ENCODE measurements at places on chromosomes 1 and 21. TPM values are rescaled to one million over a fixed set of nuclear protein-coding genes. Genes with fewer than 3 reads are reported as not detected.

Gene AGBL4
- total RNA-seq, result 2.8 TPM

DNA sequence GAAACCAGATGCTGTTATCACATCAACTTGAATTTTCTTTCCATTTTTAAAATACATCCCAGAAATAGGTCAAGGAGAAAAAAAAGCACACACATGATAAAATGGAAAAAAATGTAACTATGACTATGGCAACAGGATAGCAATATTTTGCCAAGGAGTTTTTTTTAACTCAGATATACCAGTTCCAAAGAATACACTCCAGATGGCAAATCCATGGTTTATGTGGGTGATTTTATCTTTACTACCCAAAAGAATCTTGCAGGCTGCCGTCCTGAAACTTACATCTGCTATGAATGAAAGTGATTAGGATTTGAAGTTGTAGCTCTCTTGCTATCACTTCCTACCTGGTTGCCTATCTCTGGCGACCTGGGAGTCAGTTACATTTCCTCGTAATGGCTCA is 91.0 kb upstream of the PLPPR4 start:
- H3K4me3 ChIP-seq, result no peak overlapping the region
- peaks cover 45% of the 10 kb centered on the region for H3K4me1 ChIP-seq
- no peaks in the 10 kb centered on the region for H3K36me3 ChIP-seq
- no peaks in the 10 kb centered on the region for H3K27me3 ChIP-seq
- no peak for DNase-seq

- DNase-seq, result peak; percentile 80
- H3K36me3 ChIP-seq, result peaks cover 5% of the 10 kb centered on the region
- no peaks in the 10 kb centered on the region for H3K27me3 ChIP-seq
- H3K4me1 ChIP-seq, result peaks cover 50% of the 10 kb centered on the region
Measured at GRCh38 chr1:12485231-12486058, 132.6 kb downstream of the DHRS3 start.

DNA sequence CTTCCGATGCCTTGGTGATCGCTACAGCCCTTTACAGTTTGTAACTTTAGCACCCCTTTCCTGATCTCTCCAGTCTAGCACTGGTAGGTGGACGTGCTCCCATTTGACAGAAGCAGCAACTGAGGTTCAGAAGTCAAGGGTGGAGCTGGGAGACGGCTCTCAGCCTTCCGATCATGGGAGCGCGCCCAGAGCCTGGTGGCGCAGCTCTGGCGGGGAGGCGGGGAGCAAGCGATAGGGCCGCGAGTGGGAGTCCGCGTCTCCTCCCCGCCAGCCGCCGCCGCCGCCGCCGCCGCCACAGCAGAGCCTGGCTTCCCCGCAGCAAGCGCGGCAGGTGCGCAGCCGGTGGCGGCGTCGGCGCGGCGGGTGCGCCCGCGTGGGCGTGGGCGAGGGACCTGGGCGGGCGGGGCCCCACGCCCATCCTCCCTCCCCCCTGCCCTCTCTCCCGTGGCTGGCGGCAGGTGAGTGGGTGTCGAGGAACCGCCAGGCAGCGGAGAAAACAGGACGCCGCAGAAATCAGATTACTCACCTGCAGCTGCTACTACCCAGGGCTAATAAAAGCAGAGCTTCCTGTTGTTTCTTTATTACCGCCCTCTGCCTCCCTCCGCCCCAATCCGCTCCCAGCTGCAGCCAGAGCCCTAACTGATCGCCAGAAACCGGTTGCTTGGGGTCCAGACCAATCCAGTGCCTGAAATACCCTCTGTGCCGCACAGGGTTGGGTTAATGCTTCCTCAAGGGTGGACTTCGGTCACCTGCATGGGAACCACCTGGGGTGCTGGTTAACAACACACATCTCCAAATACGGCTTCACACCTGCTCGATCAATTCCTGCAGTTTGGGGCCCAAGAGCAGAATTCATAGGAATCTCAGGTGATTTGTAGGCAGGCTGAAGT is 60.2 kb upstream of the ID3 start:
- H3K27ac ChIP-seq, result no peak overlapping the region
- H3K4me1 ChIP-seq, result peaks cover 5% of the 10 kb centered on the region
- peaks cover 6% of the 10 kb centered on the region for H3K27me3 ChIP-seq
- H3K4me3 ChIP-seq, result peak overlapping the region; percentile 60
- no peaks in the 10 kb centered on the region for H3K36me3 ChIP-seq

GRCh38 chr1:156468693-156469345 is 31.8 kb downstream of the MEF2D start:
- H3K27me3 ChIP-seq, result no peaks in the 10 kb centered on the region
- H3K27ac ChIP-seq, result no peak overlapping the region
- peaks cover 25% of the 10 kb centered on the region for H3K36me3 ChIP-seq
- DNase-seq, result no peak

Gene C1orf87
- total RNA-seq, result not detected

- H3K27me3 ChIP-seq, result peaks cover 68% of the 10 kb centered on the region
- peak; percentile 23 for DNase-seq
- H3K4me1 ChIP-seq, result no peaks in the 10 kb centered on the region
- H3K36me3 ChIP-seq, result no peaks in the 10 kb centered on the region
- H3K27ac ChIP-seq, result no peak overlapping the region
Measured at GRCh38 chr1:7110321-7110720, 325.1 kb downstream of the CAMTA1 start.

- no peaks in the 10 kb centered on the region for H3K36me3 ChIP-seq
- H3K4me1 ChIP-seq, result no peaks in the 10 kb centered on the region
- H3K27ac ChIP-seq, result no peak overlapping the region
- H3K27me3 ChIP-seq, result peaks cover 98% of the 10 kb centered on the region
Measured at GRCh38 chr1:241048622-241049021, 308.4 kb downstream of the RGS7 start.

GRCh38 chr1:93814795-93815340 is 64.1 kb downstream of the DNTTIP2 start:
- no peaks in the 10 kb centered on the region for H3K36me3 ChIP-seq
- H3K27me3 ChIP-seq, result no peaks in the 10 kb centered on the region
- peaks cover 71% of the 10 kb centered on the region for H3K4me1 ChIP-seq
- no peak overlapping the region for H3K4me3 ChIP-seq

Gene AMY1A
- total RNA-seq, result not detected

GRCh38 chr1:6178751-6179563 is 1.2 kb downstream of the CHD5 start:
- H3K4me3 ChIP-seq, result peak overlapping the region; percentile 57
- H3K4me1 ChIP-seq, result peaks cover 14% of the 10 kb centered on the region
- H3K27me3 ChIP-seq, result peaks cover 26% of the 10 kb centered on the region

Gene MRPL37
- 211 TPM for total RNA-seq

GRCh38 chr1:118049981-118050380 is 120.4 kb downstream of the WDR3 start:
- no peak overlapping the region for H3K4me3 ChIP-seq
- H3K27ac ChIP-seq, result no peak overlapping the region
- DNase-seq, result no peak
- H3K36me3 ChIP-seq, result no peaks in the 10 kb centered on the region
- peaks cover 9% of the 10 kb centered on the region for H3K27me3 ChIP-seq

Gene KRTAP21-2
- not detected for total RNA-seq

Gene HMGCS2
- total RNA-seq, result not detected

GRCh38 chr1:25461849-25462248 is 31.2 kb downstream of the MACO1 start:
- H3K4me3 ChIP-seq, result no peak overlapping the region
- H3K36me3 ChIP-seq, result peaks cover 8% of the 10 kb centered on the region
- H3K4me1 ChIP-seq, result no peaks in the 10 kb centered on the region
- no peak for DNase-seq
- no peaks in the 10 kb centered on the region for H3K27me3 ChIP-seq

DNA sequence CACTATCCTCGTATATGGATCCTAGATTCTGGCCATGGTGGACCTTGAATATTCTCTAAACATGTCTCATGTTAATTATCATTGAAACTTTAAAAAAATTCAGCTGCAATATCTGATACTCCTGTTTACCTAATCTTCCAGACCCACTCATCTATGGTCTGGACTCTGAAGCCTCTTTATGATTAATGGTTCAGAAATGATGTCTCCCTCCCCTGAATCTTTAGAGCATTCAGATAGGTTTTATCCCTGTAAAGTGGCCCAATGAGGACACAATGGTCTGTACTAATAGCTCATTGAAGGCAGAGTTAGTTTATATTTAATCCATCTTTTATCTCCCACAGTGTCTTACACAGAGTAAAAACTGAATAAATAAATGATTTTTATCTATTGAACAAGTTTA is 53.0 kb upstream of the DUSP10 start:
- H3K4me1 ChIP-seq, result no peaks in the 10 kb centered on the region
- H3K27ac ChIP-seq, result no peak overlapping the region
- no peaks in the 10 kb centered on the region for H3K27me3 ChIP-seq
- no peak for DNase-seq
- H3K4me3 ChIP-seq, result no peak overlapping the region

GRCh38 chr1:31503570-31503969 is 72.7 kb upstream of the TINAGL1 start:
- DNase-seq, result no peak
- H3K27me3 ChIP-seq, result no peaks in the 10 kb centered on the region
- no peak overlapping the region for H3K27ac ChIP-seq

- H3K4me1 ChIP-seq, result no peaks in the 10 kb centered on the region
- H3K27ac ChIP-seq, result no peak overlapping the region
- H3K27me3 ChIP-seq, result no peaks in the 10 kb centered on the region
- H3K4me3 ChIP-seq, result no peak overlapping the region
Measured at GRCh38 chr1:15116966-15117365, 36.6 kb upstream of the TMEM51 start.

- no peak for DNase-seq
- H3K27me3 ChIP-seq, result no peaks in the 10 kb centered on the region
- no peak overlapping the region for H3K27ac ChIP-seq
Measured at GRCh38 chr1:31416101-31416736, 3.2 kb downstream of the SERINC2 start.

Gene NSL1
- 37.3 TPM for total RNA-seq

Gene BSND
- not detected for total RNA-seq

GRCh38 chr21:36424592-36424991 is 39.4 kb downstream of the CHAF1B start:
- no peak for DNase-seq
- peaks cover 10% of the 10 kb centered on the region for H3K4me1 ChIP-seq
- H3K27ac ChIP-seq, result no peak overlapping the region
- H3K27me3 ChIP-seq, result no peaks in the 10 kb centered on the region
- no peak overlapping the region for H3K4me3 ChIP-seq
- H3K36me3 ChIP-seq, result no peaks in the 10 kb centered on the region

DNA sequence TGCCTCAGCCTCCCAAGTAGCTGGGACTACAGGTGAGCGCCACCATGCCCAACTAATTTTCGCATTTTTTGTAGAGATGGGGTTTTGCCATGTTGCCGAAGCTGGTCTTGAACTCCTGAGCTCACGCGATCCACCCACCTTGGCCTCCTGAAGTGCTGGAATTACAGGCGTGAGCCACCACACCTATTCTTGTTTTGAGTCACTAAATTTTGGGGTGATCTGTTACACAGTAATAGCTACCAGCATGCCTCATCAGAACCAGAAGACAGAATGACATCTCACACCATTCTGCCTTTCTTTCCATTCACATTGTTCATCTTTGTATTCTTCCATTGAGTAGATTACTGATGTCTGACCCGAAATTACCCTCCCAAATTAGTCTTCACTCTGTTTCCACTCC is 9.1 kb downstream of the RHBDL2 start:
- H3K36me3 ChIP-seq, result no peaks in the 10 kb centered on the region
- H3K27me3 ChIP-seq, result no peaks in the 10 kb centered on the region
- DNase-seq, result no peak
- no peak overlapping the region for H3K27ac ChIP-seq

DNA sequence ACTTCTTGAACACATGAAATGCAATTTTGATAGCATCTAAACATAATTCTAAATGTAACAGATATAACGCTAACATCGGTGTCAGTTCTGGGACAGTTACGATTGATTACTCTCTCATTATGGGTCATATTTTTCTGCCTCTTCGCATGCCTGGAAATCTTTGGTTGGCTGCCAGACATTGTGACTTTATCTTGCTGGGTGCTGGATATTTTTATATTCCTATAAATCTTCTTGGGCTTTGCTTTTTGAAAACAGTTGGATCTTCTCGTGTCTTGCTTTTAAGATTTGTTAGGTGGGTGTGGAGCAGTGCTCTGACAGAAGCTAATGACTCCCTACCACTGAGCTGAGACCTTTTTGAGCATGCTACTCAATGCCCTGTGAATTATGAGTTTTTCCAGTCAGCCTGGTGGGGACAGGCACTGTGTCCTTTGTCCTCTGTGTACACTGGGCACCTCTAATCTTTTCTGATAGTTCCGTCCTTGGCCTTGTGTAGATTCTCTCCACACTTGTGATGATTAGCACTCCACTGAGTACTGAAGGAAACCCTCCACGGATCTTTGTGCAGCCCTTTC is 28.0 kb upstream of the EDARADD start:
- no peaks in the 10 kb centered on the region for H3K4me1 ChIP-seq
- H3K4me3 ChIP-seq, result no peak overlapping the region
- no peaks in the 10 kb centered on the region for H3K27me3 ChIP-seq

GRCh38 chr21:28427394-28428022 is 565.2 kb downstream of the LTN1 start:
- no peaks in the 10 kb centered on the region for H3K27me3 ChIP-seq
- H3K4me3 ChIP-seq, result no peak overlapping the region
- no peaks in the 10 kb centered on the region for H3K36me3 ChIP-seq
- peaks cover 24% of the 10 kb centered on the region for H3K4me1 ChIP-seq
- H3K27ac ChIP-seq, result no peak overlapping the region

DNA sequence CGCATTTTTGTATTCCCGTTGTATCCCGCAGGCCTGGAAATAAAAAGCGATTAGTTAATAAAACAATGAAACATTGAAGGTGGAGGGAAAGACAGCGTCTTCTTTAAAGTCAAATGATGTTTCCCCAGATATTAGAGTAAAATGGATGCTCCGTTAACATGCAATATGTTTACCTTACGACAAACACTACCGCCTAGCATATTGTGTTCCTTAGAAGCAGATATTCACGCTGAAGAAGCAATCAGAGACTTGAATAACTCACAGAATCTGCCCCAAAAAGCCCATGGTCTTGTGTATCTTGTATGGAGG is 583 bp upstream of the B4GALT3 start:
- H3K4me3 ChIP-seq, result peak overlapping the region; percentile 87
- peaks cover 31% of the 10 kb centered on the region for H3K4me1 ChIP-seq
- DNase-seq, result no peak

Gene DISC1
- 5.1 TPM for total RNA-seq

Gene MANEAL
- 47.6 TPM for total RNA-seq

DNA sequence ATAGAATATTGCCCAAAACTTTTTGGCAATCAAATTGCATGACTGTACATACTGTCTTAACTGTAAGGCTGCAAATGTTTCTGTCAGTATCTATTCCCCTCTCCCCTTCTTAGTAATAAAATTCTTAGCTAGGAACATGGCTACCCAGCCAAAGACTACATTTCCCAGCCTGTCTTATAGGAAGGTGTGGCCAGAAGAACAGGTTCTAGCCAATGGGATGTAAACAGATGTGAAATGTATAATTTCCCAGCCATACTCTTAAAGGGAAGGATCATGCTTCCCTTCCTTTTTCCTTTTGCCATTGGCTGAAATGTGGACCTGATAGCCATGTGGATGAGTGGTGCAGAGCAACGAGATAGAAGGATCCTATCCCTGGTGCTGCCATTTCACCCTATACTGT is 7.0 kb upstream of the HIVEP3 start:
- DNase-seq, result peak; percentile 64
- H3K4me1 ChIP-seq, result peaks cover 47% of the 10 kb centered on the region

- no peaks in the 10 kb centered on the region for H3K36me3 ChIP-seq
- no peak overlapping the region for H3K27ac ChIP-seq
- peaks cover 91% of the 10 kb centered on the region for H3K27me3 ChIP-seq
- H3K4me3 ChIP-seq, result no peak overlapping the region
- no peak for DNase-seq
Measured at GRCh38 chr1:34650800-34651199, 104.0 kb upstream of the GJB5 start.

GRCh38 chr1:82704393-82704792 is 903.7 kb downstream of the ADGRL2 start:
- no peak for DNase-seq
- no peak overlapping the region for H3K27ac ChIP-seq
- no peak overlapping the region for H3K4me3 ChIP-seq

Gene LMX1A
- total RNA-seq, result not detected

Gene ITPKB
- total RNA-seq, result 17.7 TPM

- no peak overlapping the region for H3K4me3 ChIP-seq
- H3K27ac ChIP-seq, result no peak overlapping the region
- H3K36me3 ChIP-seq, result no peaks in the 10 kb centered on the region
- peaks cover 53% of the 10 kb centered on the region for H3K27me3 ChIP-seq
Measured at GRCh38 chr1:74485622-74486021, 26.8 kb downstream of the LRRC53 start.

Measured in PC-3 (cell line).